ENCODE measurements at places on chromosomes 6 and 20.
A peak's percentile ranks its signal among the peaks of the same experiment; 100 is the strongest.

GRCh38 chr6:81875782-81876293, 123.4 kb upstream of the TENT5A start:
- DNase-seq: no peak

- no peak for DNase-seq
Measured at GRCh38 chr6:111829581-111829980, 43.7 kb downstream of the FYN start.

- DNase-seq: no peak
Measured at GRCh38 chr6:151412909-151413308, 21.6 kb upstream of the ZBTB2 start.

GRCh38 chr20:38748097-38748860, at the start of gene ACTR5:
ACTR5 (plus strand) TSS chr20:38748460; CDS start chr20:38748479, 19 bp downstream.
- DNase-seq: peak; percentile 82

DNA sequence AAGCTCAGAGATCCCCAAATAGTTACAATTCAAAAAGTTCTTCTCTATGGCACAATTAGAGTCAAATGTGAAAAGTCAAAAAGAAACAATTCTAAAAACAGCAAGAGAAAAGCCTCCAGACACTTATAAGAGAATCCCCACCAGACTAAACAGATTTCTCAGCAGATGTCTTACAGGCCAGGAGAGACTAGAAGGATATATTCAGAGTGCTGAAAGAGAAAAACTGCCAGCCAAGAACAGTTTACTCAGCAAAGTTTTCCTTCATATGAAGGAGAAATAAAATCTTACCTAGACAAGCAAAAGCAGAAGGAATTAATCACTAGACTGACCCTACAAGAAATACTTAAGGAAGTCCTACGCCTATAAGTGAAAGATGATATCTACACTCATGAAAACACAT, 176.1 kb upstream of the OPRM1 start:
- no peak for DNase-seq

DNA sequence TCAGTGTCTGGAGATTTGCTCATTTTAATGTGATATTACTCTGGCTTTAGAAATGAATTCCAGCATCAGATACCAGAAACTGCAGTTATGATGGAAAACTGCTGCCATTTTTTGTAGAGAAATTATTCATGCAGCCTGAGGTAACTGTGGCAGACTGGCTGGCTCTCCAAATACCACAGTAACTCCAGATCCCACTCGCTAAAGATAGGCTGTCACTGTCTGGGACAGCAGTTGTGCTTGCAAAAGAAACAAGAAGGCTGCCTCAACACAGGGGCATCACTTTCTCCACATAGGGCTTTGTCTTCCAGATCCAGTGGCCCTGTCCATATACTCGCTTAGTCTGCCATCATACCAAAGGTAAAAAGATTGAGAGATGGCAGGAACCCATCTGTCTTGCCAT, 52.7 kb downstream of the FAM184A start:
- no peak for DNase-seq

GRCh38 chr6:54366667-54367327, 58.6 kb downstream of the TINAG start:
- no peak for DNase-seq

GRCh38 chr20:22861990-22862389, 173.1 kb upstream of the SSTR4 start:
- DNase-seq: no peak

- DNase-seq: no peak
Measured at GRCh38 chr6:66735106-66735890, 1028.3 kb upstream of the EYS start.

DNA sequence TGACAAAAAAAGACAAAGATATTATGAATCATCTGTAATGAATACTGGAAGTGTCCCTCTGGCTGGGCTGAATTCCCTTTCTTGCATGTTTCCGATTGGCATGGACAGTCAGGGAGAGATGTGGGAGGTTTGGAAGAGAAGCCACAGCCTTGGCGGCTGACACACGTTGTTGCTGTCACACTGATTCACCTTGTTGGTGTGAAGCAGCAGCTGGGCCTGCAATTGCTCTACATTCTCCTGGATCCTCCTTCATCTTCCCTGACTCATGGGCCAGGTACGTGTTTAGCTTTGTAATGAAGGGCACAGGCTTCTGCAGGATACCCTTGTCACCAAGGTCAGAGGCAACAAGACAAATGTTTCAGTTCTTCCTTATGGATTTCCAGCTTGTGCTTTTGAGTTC, 13.4 kb upstream of the SMIM8 start:
- DNase-seq: no peak

Data from ACHN (cell line).